HFF-Myc (cell line): ENCODE measurements at places on chromosomes 1 and 21.

DNA sequence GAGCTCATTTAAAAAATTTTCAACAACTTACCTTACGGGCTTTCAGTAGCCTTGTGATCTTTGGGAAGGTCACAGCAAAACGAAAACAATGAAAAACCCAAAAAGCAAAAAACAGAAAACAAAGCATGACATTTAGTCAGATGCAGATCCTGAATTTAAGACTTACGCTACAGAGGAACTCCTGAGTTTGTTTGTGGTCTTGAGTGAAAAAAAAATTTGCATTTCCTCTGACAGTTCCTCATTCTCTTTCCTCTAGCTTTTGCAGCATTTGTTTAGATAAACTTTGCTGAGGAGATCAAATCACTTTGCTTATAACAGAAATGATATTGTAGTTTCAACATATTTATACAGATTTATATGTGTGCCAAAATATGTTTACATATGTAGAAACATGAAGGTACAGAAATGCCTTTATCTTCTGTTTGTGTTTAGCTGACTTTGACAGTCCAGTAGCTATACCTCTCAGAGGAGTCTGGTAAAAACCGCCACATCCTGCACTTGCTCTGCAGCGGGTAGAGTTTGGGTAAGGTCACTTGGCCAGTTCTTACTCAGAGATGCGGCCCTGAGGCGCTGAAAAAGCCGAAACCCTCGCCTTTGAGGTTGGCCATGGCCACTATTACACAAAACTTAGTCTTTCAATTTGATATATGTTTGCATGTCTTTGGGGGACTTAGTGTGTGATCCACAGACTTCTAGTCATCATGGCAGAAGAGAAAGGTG is 142.5 kb downstream of the TNR start:
- no peak for DNase-seq

- DNase-seq: no peak
These were observed 135.4 kb upstream of the SOD1 start for GRCh38 chr21:31524140-31524539.

DNA sequence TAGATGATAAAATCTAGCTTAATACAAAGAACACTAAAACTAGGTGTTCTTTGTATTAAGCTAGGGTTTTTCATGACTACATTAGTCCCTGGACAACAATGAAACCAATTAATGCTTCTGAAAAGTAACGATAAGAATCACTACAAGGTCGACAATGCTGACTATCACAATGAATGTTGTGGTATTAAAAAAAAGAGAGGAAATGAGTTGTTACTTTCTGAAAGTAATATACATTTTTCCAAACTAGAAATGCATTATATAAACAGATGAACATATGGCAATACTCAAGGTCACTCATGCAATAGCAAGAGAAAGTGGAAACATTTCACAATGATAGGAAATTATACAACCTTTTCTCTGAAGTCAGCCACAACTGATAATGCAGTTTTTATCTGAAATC is 19.0 kb downstream of the DPH5 start:
- no peak for DNase-seq

- no peak for DNase-seq
These were observed 58.6 kb downstream of the PBX1 start for GRCh38 chr1:164617377-164618201.

DNA sequence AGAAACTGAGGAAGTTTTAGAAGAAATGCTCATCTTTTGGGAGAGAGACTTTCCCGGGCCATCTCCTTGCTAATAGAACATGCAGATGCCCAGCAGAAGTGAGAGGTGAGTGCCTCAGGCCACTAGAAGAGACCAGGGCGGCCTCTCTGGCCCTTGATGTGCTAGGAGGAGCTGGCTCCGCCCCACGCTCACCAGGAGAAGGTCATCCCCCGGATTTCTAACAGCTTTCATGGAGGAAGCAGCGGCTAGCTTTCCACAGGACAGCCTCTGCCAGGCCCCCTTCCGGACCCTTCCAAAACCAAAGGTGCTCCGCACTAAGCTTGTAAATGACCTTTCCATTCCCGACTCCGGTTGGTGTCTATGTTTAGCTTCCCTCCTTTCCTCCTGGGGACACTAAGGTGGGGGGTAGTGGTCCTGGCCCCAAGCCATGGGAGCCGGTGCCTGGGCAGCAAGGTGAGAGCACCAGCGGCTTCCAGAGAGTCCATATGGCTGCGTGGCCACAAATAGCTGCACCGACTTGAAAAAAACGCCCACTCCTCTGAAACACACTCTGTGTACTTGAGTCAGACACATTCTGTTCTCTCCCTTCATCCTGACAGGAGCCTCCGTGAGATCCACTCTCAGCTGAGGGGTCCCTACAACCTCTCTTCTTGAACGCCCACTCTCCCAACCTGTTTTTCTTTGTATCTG is 249.9 kb downstream of the TNR start:
- no peak for DNase-seq

- no peak for DNase-seq
These were observed 198.8 kb upstream of the C8B start for GRCh38 chr1:57164584-57164983.

GRCh38 chr1:225654688-225655508 is 2.0 kb upstream of the ENAH start:
- no peak for DNase-seq

DNA sequence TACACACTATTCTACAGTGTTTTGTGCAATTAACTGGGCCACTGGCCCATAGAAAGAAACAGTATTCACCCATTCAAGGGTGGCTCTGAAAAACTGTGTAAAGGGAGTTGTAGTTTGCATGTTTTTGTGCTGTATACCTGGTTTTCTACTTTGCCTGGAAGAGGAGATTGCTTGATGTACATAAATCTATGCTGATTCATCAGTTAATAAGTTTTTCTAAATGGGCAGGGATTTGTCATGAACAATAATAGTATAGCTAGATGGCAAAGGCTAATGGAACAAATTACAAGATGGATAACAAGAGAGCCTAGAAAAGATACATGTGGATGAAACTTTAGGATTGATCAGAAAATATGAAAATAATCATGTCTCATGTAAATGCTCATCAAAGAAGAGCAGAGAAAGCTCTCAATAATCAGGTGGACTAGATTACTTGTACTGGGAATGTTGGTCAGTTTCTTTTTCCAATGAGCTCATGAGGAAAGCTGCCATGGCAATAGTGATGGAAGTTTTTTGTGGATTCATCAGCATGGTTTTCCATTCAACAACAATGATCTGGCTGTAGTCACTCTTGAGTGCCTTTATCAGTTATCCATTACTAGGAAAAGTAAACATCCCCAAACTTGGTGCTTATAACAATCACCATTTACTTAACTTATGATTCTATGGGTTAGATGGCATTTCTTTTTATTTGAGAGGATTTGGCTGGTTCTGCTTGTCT is 602.8 kb downstream of the BRINP3 start:
- no peak for DNase-seq

- no peak for DNase-seq
These were observed 28.9 kb upstream of the H3-3A start for GRCh38 chr1:226033582-226033981.

GRCh38 chr21:41365377-41366107 is 3.7 kb downstream of the MX2 start:
- DNase-seq: no peak

GRCh38 chr1:29279406-29279805 is 43.1 kb downstream of the PTPRU start:
- no peak for DNase-seq

DNA sequence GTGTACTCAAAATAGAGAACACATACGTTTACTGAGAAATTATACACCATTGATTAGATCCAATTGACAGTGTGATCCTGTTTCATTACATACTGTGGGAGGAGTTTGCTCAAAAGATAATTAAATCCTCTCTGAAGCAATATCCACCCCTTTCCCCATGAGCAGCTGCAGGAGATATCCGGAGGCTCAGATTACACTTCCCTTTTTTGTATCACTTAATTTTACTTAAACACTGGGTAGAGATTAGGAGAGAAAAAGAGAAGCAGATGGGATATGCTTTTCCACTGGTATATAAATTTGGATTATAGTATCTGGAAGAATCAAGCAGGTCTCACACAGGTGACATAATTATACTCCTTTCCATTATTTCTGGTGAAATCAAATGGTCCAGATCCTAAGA is 333.3 kb upstream of the ZRANB2 start:
- DNase-seq: no peak

GRCh38 chr1:48530727-48531351 is 58.8 kb upstream of the SPATA6 start:
- peak; percentile 17 for DNase-seq

DNA sequence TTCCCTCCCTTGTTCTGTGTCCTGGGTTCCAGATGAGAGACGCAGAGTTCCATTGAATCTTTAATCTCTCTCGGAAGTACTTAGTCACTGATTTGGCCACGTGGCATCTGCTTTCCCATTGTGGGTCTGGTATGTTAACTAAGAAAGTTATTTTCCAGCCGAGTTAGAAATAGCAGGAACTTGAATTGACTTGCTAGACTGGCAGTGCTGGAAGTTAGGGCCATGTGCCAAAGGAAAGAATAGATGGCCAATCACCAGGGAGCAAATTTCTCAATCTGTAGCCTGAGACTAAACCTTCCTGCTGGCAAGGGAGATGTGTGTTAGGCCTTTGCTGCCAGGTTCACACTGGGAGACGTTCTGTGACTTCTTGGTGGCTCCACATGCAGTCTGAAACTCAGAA is 24.2 kb upstream of the SLFNL1 start:
- no peak for DNase-seq

DNA sequence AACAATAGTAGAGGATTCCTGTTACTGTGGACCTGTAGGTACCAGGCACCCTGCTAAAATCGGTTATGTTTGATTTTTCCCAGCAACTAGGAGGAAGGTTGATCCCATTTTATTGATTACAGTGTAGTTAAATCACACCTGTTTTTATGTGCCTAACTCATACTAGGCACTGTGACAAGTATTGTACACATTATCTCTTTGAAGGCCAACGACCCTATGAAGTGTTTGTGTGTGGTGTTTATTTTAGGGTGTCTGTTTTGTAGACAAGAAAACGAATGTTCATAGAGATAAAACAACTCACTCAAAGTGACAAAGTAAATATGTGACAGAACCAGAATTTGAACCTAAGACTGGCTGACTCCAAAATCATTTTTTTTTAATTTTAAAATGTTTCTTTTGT is 49.5 kb downstream of the FGGY start:
- DNase-seq: no peak

- no peak for DNase-seq
These were observed 699.2 kb downstream of the KCNT2 start for GRCh38 chr1:195909061-195909460.

- DNase-seq: no peak
These were observed 510.1 kb downstream of the PLA2G4A start for GRCh38 chr1:187338762-187339412.

GRCh38 chr1:117638141-117638540 is 32.3 kb downstream of the TENT5C start:
- DNase-seq: no peak

DNA sequence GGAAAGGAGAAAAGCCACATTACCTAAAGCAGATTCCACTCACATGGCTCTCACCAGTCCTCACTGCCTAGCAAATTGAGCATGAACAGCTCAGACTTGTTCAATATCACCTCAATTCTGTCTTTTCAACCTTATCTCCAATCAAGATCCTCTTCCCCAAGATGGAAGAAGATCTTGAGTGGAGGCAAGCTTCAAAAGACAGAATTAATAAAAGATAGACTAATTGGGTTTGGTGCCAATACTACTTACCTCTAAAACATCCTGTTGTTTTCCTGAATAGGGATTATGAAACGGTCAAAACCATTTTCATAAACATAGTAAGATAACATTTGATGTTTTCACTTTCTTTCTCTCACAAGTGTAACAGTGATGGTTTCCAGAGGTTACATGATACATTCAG is 349.2 kb upstream of the PLD5 start:
- no peak for DNase-seq

DNA sequence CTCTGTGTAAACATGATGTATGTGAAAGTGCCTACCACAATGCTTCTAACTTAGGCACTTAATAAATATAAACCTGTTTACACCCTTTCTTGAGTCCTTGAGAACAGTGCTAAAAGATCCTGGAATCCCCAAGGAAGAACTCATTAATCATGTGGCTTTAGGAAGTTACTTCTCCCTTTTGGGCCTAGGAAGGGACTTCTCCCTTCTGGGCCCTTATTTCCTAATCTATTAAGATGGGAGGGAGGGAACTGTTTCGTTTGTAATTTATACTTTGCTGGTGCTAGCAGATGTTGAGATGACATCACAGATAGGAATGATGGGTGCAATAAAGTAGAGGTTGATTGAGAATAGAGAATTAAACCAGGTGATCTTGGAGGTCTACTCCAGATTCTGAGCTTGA is 1.2 kb downstream of the BTF3L4 start:
- DNase-seq: no peak

- DNase-seq: no peak
These were observed 99.4 kb downstream of the VAV3 start for GRCh38 chr1:107865627-107866026.

GRCh38 chr1:90834354-90834885 is 117.3 kb upstream of the BARHL2 start:
- DNase-seq: no peak

GRCh38 chr1:230195199-230195598 is 128.2 kb downstream of the GALNT2 start:
- DNase-seq: no peak

DNA sequence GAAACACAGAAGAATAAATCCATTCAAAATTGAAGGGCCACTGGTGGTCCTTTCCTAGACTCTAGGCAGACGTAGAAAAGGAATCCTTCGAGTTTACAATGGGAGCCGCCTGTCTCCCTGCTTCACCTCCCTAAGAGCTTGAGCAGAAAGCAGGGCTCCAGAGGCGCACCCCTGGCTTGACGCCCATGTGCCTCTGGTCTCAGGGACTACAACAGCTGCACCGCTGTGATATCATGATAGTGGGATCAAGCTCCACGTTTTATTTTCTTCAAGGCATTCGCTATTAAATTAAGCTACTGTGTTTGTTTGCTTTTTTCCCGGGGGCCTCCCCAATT is 403 bp upstream of the C1orf122 start:
- DNase-seq: no peak

- DNase-seq: no peak
These were observed 553.6 kb downstream of the PTPRU start for GRCh38 chr1:29789910-29790247.
